NCI-H1694 treated with DMSO at 0.1 percent for 48 hours (cell line): ENCODE measurements at places on chromosomes 1 and 21.
A peak's percentile ranks its signal among the peaks of the same experiment; 100 is the strongest.

DNA sequence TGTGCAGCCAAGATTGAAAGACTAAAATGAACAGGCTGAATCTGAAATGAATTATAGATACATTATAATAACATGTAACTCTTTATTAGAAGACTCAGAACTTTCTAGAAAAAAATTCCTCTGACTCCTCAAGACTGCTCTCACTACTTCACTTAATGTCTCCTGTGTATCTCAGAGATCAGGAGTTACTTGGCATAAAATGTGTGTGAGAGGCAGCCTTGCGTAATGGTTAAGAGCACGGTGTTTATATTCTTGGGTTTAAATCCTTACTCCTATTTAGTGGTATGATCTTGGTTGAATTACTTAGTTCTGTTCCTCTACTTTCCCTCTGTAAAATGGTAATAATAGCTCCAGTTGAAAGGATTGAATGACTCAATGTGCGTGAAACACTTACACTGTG, 634.9 kb downstream of the LTN1 start:
- DNase-seq = no peak

GRCh38 chr1:26882696-26883463, 7.2 kb downstream of the GPN2 start:
- no peak for DNase-seq

GRCh38 chr1:32971576-32971975, 7.0 kb upstream of the RNF19B start:
- DNase-seq = no peak

DNA sequence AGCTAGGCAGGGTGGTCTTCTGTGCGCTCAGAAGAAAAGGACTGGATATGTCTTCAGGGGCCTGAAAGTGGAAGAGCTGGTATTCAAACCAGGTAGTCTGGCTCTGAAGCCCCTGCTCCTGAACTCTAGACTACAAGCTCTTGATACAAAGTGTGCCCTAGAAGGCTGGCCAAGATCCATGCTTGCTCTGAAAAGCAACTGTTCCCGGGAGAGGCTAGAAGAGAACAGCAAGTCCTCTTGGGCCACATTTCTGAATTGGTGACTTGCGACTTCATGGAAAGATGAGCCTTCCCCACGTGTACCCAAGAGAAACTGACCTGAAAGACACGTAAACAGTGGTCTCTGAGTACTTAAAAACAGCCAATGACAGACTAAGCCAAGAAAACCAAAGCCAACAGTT, 123.3 kb upstream of the GRIK3 start:
- no peak for DNase-seq

GRCh38 chr1:95558791-95559190, 324.8 kb downstream of the RWDD3 start:
- no peak for DNase-seq

DNA sequence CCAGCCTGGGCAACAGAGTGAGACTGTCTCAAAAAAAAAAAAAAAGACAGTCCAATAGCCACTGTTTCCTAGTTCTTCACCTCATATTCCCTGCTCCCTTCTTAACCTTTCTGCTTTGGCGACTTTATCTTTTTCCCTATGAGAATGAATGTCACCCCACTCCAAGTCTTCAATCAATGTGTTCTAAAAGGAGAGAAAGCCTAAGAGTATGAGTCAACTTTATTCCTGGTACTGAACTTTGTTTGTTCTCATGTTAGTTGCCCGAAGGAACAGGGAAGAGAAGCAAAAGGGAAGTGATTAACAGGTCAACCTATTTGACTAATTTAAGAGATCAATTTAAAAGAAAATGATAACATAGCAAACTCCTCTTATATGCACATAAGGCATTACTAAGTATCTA, 39.9 kb upstream of the SLC16A1 start:
- DNase-seq = no peak

- DNase-seq = no peak
Observed at GRCh38 chr1:30010506-30011106, 712.8 kb downstream of the MATN1 start.

- no peak for DNase-seq
Observed at GRCh38 chr1:177958092-177958491, 11.8 kb downstream of the SEC16B start.

GRCh38 chr1:67683316-67683715, 1.7 kb upstream of the GADD45A start:
- no peak for DNase-seq

DNA sequence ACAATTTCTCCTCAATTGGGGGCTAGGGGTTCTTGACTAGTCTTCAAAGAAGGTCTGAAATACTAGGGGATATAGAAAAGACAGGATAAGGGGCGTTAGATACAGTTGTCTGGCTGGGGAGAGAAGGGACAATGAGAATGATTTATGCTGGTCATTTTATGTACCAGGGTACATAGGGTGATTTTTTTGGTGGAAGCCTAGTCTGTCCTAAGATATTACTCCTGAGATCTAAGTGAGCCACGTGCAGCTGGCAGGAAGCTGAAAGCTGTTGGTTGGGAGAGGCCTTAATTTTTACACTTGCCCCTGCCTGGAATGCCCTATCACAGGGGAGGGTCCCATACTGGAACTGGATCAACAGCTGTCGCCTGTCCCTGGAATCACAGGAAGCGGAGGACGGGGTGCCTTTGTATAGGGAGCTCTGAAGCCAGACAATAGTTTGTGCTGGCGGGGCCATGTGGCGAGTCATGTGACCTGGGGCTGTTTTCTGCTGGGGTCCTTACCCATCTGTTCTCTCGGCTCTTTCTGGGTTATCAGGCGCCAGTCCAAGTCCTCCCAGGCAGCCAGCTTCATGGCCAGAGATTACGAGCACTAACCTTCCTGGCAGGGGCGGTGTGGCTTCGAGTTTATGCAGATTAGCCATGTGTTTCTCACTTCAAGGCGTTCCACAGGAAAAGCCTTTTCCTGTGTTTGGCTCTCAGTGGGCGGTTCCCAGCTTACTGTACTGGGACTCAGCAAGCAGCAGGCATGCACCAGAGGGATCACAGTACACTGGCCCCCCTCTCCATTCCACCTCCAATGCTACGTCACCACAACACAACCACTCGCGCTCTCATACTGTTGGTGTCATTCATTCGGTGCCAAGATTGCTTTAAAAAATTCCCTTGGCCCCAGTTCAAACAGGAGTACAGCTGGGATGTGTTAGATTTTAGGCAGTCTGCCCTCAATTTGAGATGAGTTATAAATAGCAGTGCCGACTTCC, 27.5 kb downstream of the ARID1A start:
- peak; percentile 98 for DNase-seq

- DNase-seq = no peak
Observed at GRCh38 chr1:7248549-7249199, 463.4 kb downstream of the CAMTA1 start.

DNA sequence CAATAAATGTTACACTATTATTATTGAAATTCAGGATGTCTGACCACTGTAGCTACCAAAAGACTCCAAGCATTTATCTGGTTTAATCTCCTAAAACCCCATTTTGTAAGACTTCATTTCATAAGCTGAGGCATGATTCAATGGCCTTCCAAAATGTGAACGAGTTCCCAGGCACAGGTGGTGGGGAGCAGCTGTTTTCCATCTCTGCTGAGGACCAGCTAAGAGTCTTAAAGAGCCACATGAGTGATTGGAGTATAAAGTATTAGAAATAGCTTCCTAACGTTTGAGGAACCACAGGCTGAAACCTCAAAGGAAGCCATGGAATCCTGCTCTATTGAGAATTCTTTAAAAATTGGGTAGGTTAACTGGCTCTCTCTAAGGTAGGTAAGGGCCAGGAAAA, 44.9 kb downstream of the SEC16B start:
- no peak for DNase-seq

DNA sequence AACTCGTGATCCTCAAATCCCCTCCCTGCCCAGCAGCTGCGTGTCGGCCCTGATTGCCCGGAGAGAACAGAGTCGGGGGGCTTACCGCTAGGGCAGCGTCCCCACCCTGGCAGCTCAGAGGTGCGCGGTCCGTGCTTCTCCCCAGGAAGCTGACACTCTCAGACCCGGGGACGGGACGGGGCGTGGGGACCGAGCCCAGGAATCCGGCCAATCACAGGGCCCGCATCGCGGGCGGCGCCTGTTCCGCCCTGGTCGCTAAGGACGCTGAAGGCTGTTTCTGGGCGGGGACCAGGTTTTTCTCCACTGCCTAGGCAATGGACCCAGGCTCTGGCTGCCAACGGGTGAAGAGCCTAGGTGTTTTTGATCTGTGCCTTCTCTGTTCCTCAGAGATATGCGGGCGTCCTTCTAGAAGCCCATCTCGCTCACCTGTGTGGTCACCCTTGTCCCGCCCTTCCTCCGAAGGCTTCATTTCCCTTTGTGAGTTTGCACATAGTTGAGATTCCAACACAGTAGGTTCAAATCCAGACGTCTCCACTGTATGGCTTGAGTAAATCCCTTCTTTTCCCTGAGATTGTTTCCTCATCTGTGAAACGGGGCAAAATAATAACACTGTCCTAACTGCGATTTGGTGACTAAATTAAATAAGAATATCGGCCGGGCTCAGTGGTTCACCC, at the start of gene C1orf87:
TSS of gene C1orf87 (minus strand) at position 166 of the 674 bp plus-strand sequence. CDS start 1,127 bp downstream, outside the sequence.
- DNase-seq = no peak

GRCh38 chr1:31432592-31433395, 19.8 kb downstream of the SERINC2 start:
- no peak for DNase-seq

DNA sequence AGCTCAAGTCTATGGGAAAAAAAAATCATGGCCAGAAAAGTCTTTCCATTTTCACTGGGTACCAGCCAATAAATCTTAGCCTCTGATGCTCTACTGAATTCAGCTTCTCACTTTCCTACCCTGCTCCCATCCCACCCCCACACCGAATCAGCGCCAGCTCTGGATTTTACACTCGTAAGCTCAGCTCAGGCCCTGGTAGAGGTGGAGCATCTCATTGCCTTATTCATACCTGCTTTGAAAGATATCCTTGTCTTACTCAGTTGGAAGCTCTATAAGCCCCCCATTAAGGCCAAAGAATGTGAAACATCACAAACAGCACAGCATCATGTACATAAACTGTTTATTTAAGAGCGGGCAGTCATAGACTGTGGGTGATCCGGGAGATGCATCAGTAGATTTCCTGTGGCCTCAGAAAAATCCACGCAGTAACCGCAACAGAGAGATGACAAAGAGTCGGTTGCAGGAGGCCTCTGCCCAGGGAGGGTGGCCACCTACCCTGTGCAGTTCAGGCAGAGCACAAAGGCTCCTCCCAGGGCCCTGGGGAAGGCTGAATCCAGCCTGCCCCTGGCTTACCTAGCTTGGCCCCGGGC, 36.4 kb upstream of the ETS2 start:
- no peak for DNase-seq

GRCh38 chr1:208247696-208248095, 3.5 kb upstream of the PLXNA2 start:
- DNase-seq = peak; percentile 49

DNA sequence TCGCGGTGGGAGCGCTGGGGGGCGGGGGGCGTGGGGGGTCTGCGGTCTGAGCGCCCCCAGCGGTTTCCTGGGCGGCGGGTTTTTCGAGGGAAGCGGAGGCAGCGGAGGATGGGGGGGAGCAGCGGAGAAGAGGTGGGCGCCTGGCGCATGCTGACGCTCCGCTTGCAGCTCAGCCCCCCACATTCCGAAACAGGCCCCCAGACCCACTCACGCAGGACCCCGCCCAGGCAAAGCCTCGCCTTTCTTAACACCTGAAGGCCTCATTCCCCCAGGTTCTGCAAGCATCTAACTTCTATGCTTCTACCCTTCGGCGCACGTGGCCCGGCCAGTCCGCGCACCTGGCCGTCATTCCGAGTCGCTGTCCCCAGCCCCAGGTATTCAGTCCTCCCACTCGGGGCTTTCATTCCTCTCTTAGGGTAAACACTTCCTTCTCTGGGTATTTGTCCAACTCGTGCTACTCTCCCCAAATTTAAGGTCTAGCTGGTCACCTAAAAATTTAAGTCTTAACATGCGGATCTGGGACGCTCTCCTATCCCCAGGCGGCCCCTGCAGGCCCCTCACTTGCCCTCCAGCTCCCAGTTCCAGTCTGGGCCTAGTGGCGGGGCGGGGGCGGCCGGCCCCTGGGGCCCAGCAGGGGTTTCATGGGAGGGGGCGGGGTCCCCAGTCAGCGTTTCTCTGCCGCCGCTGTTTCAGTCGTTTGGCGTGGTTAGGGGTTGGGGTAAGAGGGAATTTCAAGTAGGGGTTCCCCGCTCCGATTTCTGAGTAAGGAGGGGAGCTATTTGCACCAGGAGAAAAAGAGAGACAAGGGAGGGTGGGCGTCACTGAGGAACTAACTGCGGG, 2.8 kb upstream of the ZBTB7B start:
- peak; percentile 57 for DNase-seq

DNA sequence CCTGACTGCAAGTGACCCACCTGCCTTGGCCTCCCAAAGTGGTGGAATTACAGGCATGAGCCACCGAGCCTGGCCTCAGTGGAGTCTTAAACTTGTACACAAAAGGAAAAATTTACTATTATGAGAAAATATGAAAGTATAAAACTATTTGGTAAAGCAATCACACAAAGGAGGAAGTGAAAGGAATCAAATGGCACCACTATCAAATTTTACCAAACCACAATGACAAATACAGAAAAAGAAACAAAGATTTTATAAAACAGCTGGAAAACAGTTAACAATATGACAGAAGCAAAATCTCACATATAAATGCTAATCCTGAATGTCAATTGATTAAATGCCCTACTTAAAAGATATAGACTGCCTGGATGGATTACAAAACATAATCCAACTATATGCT, 42.1 kb upstream of the NEGR1 start:
- no peak for DNase-seq

- DNase-seq = no peak
Observed at GRCh38 chr1:56696663-56697062, 51.5 kb downstream of the PRKAA2 start.

- DNase-seq = no peak
Observed at GRCh38 chr1:225526878-225527277, 99.0 kb upstream of the LBR start.

- no peak for DNase-seq
Observed at GRCh38 chr1:59678493-59679228, 136.1 kb upstream of the HOOK1 start.

GRCh38 chr1:198771563-198772153, 132.8 kb downstream of the PTPRC start:
- peak; percentile 15 for DNase-seq

GRCh38 chr1:159829273-159829634, 2.6 kb downstream of the SLAMF8 start:
- DNase-seq = peak; percentile 89

DNA sequence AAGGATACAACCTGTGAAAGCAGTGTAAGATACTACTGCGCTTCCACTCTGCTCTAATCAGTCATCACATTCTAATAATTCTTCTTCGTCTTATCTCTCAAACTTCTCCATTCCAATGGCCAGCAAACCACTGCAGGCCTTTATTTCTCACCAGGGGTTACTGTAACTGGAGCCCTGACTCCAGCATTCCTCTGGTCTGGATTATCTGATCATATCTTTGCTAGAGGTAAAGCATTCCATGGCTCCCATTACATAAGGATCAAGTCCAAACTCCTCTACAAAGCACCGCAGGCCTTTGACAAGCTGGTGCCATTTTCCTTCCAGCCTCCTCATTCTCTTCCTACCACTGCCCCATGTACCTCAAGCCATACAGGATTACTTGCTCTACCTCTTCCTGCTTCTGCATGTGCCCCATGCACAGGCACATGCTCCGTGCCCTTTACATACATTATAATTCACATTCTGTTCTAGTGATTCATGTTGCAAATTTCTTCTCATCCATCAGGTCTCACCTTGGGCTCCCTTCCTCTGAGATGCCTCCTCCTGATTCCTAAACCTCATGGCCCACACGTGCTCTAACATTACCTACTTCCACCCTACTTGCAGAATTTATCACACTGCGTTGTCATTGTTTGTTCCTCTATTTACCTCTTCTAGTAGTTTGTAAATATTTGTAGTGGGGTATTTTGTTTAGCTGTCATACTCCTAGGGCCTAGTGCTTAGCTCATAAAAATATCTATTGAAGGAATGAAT, 9.3 kb upstream of the SERBP1 start:
- no peak for DNase-seq

GRCh38 chr1:1237874-1238701, 6.1 kb downstream of the B3GALT6 start:
- DNase-seq = no peak
